ENCODE measurements at places on chromosomes 2 and 18.

GRCh38 chr2:63189026-63189425, 138.4 kb downstream of the OTX1 start:
- DNase-seq, result no peak

DNA sequence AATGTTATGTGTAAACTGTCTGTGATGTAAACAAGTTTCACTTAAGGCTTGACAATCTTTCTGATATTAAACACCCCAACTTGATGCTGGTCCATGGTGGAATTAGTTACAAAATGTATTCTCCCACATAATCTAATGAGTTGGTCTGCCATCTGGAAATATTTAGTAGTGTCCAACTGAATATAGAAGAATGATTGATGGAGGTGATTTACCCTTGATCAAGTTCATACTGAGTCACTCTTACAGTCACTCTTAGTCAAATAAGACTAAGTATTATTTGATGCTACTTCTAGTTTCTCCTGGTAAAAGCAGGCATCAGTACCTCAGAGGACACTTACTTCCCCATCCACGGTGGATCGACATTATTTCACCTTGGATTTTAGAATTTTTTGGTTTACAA, 198.1 kb downstream of the SATB2 start:
- no peak for DNase-seq

GRCh38 chr2:175187378-175187777, 5.9 kb upstream of the ATP5MC3 start:
- DNase-seq, result no peak

GRCh38 chr2:145939949-145940348, 1420.0 kb upstream of the ZEB2 start:
- DNase-seq, result no peak

- DNase-seq, result no peak
These were observed 267.6 kb downstream of the METTL4 start for GRCh38 chr18:2303517-2304238.

DNA sequence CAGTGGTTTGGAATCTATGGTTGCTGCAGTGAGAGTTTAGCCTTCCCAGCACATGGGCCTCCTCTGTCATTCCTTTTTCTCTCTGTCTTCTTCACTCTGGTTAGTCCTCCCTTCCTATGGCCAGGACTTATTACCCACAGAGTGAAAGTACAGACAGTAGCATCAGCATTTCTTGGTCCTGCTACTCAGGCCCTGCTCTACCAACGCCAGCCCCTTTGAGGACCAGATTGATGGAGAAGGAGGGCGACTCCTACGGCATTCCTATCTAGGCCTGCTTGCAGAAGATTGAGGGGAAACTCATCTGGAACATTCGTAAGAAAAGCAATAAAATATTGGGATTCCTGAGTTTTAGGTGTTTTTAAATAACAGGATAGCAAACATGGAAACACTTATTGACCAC, 43.5 kb downstream of the BMP10 start:
- no peak for DNase-seq

DNA sequence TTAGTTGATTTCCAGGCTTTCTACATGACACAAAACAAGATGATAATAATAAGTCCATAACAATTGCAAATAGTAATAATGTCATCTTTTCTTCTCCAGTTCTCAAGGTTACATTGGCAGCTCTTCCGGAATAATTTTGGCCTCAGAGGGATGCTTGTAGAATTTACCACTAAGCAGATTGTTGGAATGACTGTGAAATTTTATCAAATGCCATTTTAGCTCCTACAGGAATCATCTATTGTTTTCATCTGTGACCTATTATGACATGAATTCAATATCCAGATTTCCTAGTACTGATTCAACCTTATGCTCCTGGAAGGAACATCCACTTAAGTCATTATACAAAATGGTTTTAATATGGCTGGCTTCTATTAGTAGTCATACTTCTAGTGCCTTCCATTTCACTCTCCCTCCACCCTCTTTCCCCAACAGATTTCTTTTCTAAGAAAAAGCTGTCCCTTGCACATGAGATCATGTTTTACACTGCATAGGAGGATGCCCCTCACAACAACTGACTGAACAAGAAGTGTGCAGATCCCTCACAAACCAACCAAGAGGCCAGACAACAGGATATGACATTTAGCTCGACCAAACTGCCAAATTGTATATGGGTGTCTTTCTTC, 200.0 kb downstream of the DNER start:
- no peak for DNase-seq

DNA sequence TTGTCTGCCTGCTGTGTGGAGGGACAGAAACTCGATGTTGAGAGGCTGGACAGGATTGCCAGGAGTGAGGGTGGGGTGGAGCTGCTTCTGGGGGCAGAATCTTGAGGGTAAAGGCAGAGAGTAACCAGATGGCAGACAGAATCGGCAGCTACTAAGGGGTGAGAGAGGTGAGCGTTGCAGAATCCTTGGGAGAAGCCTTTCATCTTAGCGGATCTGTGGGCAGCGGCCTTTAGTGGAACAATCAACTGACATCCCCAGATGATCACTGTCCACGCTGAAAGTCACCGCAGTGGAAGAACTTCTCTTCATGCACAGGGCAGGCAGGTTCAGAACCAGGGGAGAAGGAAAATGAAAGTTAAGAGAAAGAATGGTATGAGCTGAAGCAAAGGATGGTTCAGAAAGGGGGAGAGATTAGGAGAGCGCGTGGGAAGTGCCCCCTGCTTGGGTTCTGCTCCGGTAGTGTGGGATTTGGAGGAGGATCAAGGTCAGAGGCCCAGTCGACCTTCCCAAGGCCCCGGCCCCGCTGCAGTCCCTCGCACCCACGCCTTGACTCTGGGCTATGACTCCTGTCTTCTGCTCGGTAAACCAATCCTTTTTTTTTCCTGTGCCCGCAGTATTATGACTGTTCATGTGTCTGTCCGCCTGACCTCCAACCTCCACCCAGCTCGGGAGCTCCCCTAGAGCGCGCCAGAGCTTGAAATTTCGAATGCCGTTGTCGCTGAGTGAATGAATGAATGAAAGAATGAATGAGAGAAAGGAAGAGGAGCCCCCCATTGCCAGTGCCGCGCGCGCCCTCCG, 584 bp downstream of the BOLA3 start:
- DNase-seq, result peak; percentile 49

DNA sequence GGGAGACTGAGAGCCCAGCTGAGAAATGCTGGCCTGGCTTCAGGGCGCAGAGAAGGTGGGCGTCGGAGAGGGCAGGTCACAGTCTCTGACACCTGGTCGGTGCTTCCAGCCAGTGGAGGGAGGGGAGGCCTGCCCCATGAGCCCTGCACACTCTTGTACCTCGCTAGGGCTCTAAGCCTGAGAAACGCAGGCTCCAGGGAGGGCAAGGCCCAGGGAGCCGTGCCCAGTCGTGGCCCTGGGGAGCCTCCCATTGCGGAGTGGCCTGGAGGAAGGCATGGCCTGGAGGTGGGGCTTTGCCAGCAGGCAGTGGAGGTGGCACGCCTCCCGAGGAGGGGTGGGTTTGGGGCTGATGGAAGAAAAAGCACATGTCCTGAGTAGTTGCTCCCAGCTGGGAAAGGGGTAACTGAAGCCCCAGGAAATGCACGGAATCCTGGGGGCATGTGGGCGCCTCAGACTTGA, 39.0 kb downstream of the MTERF4 start:
- DNase-seq, result no peak

DNA sequence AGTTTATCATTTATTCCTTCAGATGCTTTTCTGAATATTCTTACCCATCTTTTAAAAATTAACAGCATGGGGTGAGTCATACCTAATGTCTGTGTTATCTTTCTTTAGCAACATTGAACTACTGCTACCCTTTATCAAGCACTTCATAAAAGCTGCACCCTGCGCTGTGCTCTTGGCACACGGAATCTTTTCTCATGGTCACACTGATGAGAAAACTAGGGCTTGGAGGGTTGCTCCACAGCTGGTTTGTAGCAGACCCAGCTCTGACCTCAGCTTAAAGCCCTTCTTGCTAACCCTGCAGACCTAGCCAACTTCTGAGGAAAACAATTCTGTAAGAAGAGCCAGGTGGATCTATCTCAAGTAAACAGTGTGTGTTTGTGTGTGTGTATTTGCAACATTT, 106.3 kb downstream of the RNF144A start:
- DNase-seq, result no peak

GRCh38 chr2:122251158-122251557, 495.7 kb downstream of the TSN start:
- DNase-seq, result no peak

GRCh38 chr2:221426929-221427328, 145.2 kb downstream of the EPHA4 start:
- DNase-seq, result no peak

DNA sequence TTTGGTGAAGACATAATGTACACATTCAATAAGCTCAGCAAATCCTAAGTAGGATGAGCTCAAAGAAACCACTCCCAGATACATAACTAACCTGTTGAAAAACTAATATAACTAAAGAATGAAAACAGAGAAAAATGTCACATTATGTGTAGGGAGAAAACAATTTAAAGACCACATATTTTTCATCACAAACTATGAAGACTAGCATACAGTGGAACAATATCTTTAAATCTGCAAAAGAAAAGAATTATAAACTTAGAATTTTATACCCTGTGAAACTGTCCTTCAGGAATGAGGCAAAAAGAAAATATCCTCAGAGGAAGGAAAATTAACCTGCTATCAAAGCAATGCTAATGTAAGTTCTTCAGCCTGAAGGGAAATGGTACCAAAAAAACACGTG, 151.5 kb downstream of the PIEZO2 start:
- no peak for DNase-seq
